ENCODE measurements at places on chromosomes 3 and 15.
A peak's percentile ranks its signal among the peaks of the same experiment; 100 is the strongest.

DNA sequence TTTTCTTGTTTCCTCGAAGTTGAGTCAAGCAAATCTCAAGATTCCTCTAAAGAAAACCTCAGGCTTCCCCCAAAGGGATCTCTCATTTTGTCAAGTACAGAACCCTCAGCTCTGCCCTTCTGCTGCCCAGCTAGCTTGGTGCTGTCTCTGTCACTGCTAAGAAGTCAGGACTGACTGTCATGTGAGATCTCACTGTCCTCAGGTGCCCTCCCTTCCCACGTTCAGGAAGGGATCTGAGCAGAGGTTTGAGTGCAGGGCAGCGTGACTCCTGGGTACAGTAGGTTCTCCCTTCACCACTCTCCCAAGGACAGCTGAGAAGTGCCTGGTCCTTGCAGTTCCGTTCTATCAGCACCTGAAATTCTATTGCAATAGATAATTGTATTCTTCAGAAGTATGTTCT is 229.7 kb downstream of the SLCO3A1 start:
- no peaks in the 10 kb centered on the region for H3K4me1 ChIP-seq
- ATAC-seq: no peak
- H3K27me3 ChIP-seq: no peaks in the 10 kb centered on the region
- H3K4me3 ChIP-seq: no peak overlapping the region

- ATAC-seq: no peak
- no peaks in the 10 kb centered on the region for H3K36me3 ChIP-seq
- H3K4me1 ChIP-seq: peaks cover 6% of the 10 kb centered on the region
- peaks cover 38% of the 10 kb centered on the region for H3K27me3 ChIP-seq
- H3K4me3 ChIP-seq: no peak overlapping the region
- no peak overlapping the region for H3K27ac ChIP-seq
Observed at GRCh38 chr15:101437618-101438481, 51.7 kb downstream of the PCSK6 start.

DNA sequence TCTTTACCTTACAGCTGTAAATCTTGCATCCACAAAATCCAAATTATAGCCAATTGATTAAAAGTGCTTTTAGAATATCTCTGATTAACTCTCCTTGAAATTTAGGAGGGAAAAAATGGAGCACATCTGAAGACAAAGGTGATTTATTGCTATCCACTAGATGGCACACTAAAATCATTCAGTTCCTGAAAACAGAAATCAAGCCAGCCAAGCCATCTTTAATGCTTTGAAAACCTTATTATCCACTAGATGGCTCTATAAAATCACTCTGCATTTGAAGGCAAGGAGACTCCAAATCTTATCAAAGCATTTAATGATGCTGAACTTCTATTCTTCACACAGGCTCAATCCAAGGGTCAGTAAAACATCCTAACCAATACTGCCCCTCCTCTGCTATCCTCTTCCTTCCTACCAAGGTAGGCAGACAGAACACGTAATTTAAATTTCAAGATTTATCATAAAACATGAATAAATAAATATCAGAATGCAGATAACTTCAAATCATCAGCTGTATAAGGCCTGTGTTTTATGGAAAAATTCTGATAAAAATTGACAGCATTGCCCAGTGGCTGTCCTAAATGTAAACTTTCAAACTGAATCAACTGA is 48.4 kb downstream of the GOLIM4 start:
- peaks cover 13% of the 10 kb centered on the region for H3K36me3 ChIP-seq
- no peak overlapping the region for H3K4me3 ChIP-seq
- H3K27ac ChIP-seq: no peak overlapping the region
- peak; percentile 65 for ATAC-seq
- H3K27me3 ChIP-seq: no peaks in the 10 kb centered on the region
- peaks cover 17% of the 10 kb centered on the region for H3K4me1 ChIP-seq

GRCh38 chr15:40301467-40302179 is 6.1 kb downstream of the PLCB2 start:
- no peaks in the 10 kb centered on the region for H3K27me3 ChIP-seq
- H3K27ac ChIP-seq: no peak overlapping the region
- H3K4me3 ChIP-seq: no peak overlapping the region
- H3K4me1 ChIP-seq: peaks cover 27% of the 10 kb centered on the region
- ATAC-seq: no peak
- peaks cover 74% of the 10 kb centered on the region for H3K36me3 ChIP-seq

DNA sequence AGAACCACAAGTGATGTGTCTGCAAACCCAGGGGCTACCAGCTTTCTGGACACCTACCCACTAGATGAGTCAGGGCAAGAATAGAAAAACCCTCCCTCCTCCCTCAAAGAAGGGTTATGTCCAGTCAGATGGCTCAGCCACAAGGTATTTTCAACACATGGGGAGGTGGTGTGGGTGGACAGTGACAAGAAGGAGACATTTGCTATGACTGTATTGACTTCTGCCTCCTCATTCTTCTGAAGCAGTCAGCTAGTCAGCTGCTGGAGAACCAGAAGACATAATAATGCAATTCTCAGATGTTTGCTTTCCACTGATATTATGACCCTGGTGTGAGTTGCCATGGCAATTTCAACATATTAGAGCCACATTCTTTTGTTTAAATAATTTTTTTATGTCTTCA is 66.7 kb upstream of the GOLGA8B start:
- no peaks in the 10 kb centered on the region for H3K36me3 ChIP-seq
- H3K4me1 ChIP-seq: no peaks in the 10 kb centered on the region
- no peak overlapping the region for H3K27ac ChIP-seq
- peaks cover 11% of the 10 kb centered on the region for H3K27me3 ChIP-seq

GRCh38 chr3:171347301-171348039 is 112.7 kb downstream of the TNIK start:
- peaks cover 5% of the 10 kb centered on the region for H3K4me1 ChIP-seq
- H3K4me3 ChIP-seq: no peak overlapping the region
- ATAC-seq: peak; percentile 42
- no peaks in the 10 kb centered on the region for H3K36me3 ChIP-seq

DNA sequence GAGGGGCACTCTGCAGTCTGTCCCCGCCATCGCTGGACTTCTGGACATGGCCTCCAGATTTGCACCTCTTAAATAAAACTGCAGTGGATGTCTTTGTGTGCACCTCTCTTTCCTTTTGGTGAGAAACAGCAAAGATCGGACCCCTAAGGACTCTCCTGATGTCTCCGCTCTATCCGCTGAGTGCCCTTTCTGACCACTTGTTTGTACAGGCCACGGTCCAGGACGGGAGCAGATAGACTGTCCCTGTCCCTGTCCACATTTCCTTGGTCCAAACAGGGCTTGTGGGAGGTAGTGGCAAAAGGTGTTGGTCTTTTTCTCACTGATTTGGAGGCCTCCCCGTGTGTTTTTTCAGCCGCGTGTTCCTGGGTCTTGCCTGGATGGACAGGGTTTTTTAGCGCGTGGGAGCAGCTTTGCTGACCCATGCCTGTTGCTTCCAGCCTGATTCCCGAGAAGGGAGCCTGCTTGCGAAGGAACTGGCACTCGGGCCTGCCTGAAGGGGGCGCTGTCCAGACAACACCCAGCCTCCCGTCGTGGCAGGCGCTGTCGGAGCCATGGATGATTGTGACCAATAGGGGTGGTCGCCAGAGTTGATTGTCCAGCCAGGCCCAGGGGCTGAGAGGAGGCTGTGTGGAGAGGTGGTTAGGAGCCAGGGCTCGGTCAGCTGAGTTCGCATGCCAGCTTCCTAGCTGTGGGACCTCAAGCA is 13.2 kb upstream of the STAB1 start:
- no peak overlapping the region for H3K27ac ChIP-seq
- H3K4me3 ChIP-seq: no peak overlapping the region
- H3K27me3 ChIP-seq: no peaks in the 10 kb centered on the region
- no peak for ATAC-seq
- H3K4me1 ChIP-seq: no peaks in the 10 kb centered on the region

DNA sequence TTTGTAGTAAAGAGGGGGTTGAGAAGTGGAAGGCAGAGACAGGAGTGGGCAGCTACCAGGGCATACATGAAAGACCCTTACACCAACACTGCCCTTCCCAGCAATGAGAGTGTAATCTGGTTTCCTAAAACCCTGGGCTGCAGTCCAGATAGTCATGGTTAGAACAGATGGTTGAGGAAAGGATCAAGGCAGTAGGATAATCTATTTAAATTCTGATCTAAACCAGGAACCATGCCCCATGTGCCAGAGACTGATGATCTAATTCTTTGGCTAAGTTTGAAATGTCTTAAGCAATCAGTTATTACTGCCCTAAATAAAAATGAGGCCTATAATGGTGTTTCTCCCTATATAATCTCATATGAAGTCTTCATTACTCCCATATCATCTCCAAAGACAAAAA is 59.6 kb downstream of the PRTG start:
- H3K4me1 ChIP-seq: peaks cover 19% of the 10 kb centered on the region
- H3K27ac ChIP-seq: no peak overlapping the region
- no peaks in the 10 kb centered on the region for H3K36me3 ChIP-seq
- no peak for ATAC-seq

GRCh38 chr3:13461169-13462124 is 18.7 kb upstream of the HDAC11 start:
- H3K36me3 ChIP-seq: no peaks in the 10 kb centered on the region
- H3K4me3 ChIP-seq: no peak overlapping the region
- peaks cover 40% of the 10 kb centered on the region for H3K27me3 ChIP-seq
- no peak overlapping the region for H3K27ac ChIP-seq

- H3K4me3 ChIP-seq: no peak overlapping the region
- H3K4me1 ChIP-seq: no peaks in the 10 kb centered on the region
- no peak overlapping the region for H3K27ac ChIP-seq
- ATAC-seq: no peak
- H3K27me3 ChIP-seq: no peaks in the 10 kb centered on the region
- H3K36me3 ChIP-seq: no peaks in the 10 kb centered on the region
Observed at GRCh38 chr3:103295974-103296570, 861.3 kb downstream of the ZPLD1 start.

DNA sequence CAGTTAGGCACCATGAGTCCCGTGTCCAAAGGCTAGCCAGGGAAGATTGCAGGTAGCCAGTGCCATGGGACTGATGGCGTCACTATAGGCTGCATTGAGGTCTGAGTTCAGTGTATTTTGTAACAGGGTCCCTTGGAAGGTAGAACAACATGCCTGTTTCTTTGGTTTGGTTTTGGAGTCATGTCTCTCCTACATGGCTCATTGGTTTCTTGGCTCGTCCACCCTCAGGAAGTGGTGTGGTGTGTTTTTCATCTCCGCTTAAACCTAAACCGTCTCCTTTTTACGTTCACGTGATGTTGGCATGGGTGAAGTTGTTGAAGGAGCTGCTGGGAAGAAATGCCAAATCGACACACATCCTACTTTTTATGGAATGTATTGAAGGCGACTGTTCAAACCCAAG is 71.6 kb downstream of the FLNB start:
- no peak for ATAC-seq
- H3K4me3 ChIP-seq: no peak overlapping the region

- ATAC-seq: peak; percentile 76
- peak overlapping the region; percentile 18 for H3K27ac ChIP-seq
- peaks cover 32% of the 10 kb centered on the region for H3K4me1 ChIP-seq
- H3K27me3 ChIP-seq: no peaks in the 10 kb centered on the region
- H3K4me3 ChIP-seq: no peak overlapping the region
Observed at GRCh38 chr3:133592843-133593242, 19.4 kb downstream of the CDV3 start.

- H3K4me3 ChIP-seq: no peak overlapping the region
- no peaks in the 10 kb centered on the region for H3K36me3 ChIP-seq
- H3K27me3 ChIP-seq: no peaks in the 10 kb centered on the region
- H3K4me1 ChIP-seq: peaks cover 6% of the 10 kb centered on the region
Observed at GRCh38 chr3:33174711-33175414, 43.7 kb downstream of the SUSD5 start.

GRCh38 chr15:51348688-51349087 is 7.2 kb downstream of the GLDN start:
- H3K27me3 ChIP-seq: peaks cover 9% of the 10 kb centered on the region
- H3K36me3 ChIP-seq: no peaks in the 10 kb centered on the region
- no peak overlapping the region for H3K27ac ChIP-seq
- H3K4me3 ChIP-seq: no peak overlapping the region
- ATAC-seq: peak; percentile 28

DNA sequence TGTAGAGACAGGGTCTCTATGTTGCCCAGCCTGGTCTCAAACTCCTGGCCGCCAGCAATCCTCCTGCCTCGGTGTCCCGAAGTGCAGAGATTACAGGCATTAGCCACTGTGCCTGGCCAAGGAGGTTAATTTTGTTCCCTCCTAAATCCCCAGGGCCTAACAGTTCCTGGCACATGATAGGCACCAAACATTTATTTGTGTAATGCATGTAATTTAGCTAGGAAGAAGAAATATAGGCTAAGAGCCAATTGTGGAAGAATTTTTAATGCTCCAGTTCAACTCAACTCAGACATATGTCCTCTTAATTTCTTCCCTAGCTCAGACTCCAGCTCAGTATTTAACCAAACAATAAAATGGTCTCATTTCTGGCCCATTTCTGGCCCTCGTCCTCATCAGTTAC is 7.7 kb upstream of the ZNF592 start:
- H3K27ac ChIP-seq: peak overlapping the region; percentile 3
- ATAC-seq: no peak
- H3K27me3 ChIP-seq: no peaks in the 10 kb centered on the region
- no peak overlapping the region for H3K4me3 ChIP-seq

- H3K27me3 ChIP-seq: peaks cover 12% of the 10 kb centered on the region
- ATAC-seq: no peak
- H3K4me3 ChIP-seq: no peak overlapping the region
- no peak overlapping the region for H3K27ac ChIP-seq
- H3K36me3 ChIP-seq: no peaks in the 10 kb centered on the region
Observed at GRCh38 chr3:148930752-148931151, 60.6 kb upstream of the GYG1 start.

- H3K4me1 ChIP-seq: no peaks in the 10 kb centered on the region
- H3K36me3 ChIP-seq: no peaks in the 10 kb centered on the region
- H3K27ac ChIP-seq: no peak overlapping the region
Observed at GRCh38 chr3:88863196-88863595, 244.2 kb upstream of the EPHA3 start.

DNA sequence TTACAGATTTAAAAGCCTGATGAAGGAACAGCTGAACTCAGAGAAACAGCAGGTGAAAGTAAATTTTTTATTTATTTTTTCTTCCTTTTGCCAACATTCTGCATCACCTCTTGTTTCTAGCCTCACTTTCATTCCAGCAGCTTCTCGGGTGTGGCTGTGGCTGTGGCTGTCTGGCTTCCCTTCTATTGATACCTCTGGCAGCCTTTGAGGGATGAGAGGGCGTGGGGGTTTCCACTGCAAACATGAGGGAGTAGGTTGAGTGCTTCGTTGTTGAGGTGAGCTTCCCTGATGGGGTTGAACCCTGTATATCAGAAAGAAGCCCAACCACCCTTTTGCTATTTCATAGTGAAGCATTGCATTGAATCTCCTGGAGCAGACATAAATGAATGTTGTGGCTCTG is 6.2 kb upstream of the TMC3 start:
- no peaks in the 10 kb centered on the region for H3K27me3 ChIP-seq
- H3K4me3 ChIP-seq: no peak overlapping the region
- no peaks in the 10 kb centered on the region for H3K4me1 ChIP-seq
- H3K27ac ChIP-seq: no peak overlapping the region

GRCh38 chr3:183536238-183536880 is 19.1 kb downstream of the KLHL6 start:
- H3K4me1 ChIP-seq: peaks cover 91% of the 10 kb centered on the region
- H3K36me3 ChIP-seq: peaks cover 32% of the 10 kb centered on the region
- no peaks in the 10 kb centered on the region for H3K27me3 ChIP-seq

Measured in stimulated activated memory B cell treated with anti-CD40 and anti-IgM and Interleukin-4, amounts not matched to agents 10 μg/mL and 1 μg/mL and 100 μg/mL, for 72 hours (primary cell).